ENCODE measurements at places on chromosomes 5 and 9.

GRCh38 chr9:14395317-14396082 is 81.6 kb upstream of the NFIB start:
- DNase-seq: no peak

DNA sequence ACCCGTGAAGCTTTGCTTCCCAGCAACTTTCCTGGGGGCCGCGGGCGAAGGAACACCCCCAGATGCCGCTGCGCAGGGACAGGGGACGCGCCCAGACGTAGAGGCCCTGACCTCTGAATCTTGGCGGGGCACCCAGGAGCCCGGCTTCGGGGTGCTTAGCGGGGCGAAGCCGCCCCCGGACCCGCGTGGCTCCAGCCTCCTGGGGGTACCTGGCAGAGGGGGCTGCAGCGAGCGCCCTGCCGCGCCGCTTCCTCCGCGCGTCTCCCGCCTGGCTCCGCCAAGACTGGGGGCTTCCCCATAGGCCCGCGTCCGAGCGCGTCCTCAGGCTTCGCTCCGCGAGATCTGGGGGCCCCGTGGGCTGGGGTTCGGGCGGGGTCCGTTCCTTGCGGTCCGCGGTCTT is 23.0 kb upstream of the ZNF782 start:
- no peak for DNase-seq

DNA sequence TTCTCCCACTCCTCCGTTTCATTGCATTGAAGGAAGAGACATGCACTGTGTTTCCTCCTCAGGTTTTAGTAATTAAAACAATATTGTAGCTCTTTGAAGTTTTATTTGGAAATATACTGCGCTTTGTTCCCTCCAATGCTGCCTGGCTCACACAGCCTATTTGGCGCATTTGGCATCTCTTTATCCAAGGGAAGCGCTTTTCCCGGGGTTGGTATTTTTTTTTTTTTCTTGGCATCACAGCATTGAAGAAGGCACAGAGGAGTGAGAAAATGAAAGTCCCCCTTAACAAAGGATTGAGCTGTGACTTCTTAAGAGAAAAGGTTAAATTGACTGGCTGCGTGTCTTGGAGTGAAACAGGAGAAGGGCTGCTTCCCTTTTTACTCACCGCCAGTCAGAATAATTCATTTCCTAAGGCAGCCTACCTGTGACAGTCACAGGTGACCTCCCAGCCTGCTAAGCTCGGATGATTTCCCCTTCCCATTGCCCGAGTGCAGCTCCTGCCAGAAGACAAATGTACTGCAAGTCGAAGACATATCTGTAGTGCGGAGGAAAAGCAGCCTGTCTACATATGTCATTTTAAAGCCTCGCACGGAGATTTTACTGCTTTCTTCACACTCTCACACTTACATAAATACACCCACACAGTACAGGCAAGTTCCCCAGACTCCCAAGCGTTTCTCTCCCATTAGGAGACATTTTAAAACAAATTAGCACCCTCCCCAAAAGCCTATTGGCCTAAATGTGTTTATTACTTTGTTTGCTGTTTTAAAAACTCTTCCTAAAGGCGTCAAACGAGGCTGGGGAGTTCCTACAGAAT is 665.5 kb upstream of the ZNF608 start:
- no peak for DNase-seq

GRCh38 chr5:581941-582340 is 30.2 kb upstream of the CEP72 start:
- no peak for DNase-seq

DNA sequence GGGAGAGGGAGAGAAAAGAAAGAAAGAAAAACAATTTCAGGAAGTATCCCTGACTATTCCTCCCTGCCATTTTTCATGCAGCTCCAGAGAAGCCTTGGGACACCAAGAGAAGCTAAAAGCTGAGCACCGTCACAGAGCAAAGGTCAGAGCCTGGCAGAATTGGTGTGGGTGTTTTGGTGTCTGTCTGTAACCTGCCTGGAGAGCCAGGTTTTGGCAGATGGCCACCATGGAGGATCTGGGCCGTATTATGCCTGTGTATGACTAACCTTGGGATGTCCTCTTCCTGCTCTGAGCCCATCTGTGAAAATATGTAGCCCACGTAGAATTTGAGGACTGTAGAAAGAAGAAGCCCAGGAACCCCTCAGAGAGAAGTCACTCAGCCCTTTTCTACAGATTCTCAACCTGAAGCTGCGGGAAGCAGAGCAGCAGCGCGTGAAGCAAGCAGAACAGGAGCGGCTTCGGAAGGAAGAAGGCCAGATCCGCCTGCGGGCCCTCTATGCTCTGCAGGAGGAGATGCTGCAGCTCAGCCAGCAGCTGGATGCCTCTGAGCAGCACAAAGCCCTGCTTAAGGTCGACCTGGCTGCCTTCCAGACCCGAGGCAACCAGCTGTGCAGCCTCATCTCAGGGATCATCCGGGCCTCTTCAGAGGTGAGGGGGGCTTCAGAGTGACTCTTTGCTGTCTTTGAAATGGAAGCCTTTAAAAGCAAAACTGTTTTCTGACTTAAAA is 18.8 kb downstream of the GLE1 start:
- DNase-seq: no peak

GRCh38 chr5:176774216-176775171 is 35.9 kb upstream of the UNC5A start:
- no peak for DNase-seq

DNA sequence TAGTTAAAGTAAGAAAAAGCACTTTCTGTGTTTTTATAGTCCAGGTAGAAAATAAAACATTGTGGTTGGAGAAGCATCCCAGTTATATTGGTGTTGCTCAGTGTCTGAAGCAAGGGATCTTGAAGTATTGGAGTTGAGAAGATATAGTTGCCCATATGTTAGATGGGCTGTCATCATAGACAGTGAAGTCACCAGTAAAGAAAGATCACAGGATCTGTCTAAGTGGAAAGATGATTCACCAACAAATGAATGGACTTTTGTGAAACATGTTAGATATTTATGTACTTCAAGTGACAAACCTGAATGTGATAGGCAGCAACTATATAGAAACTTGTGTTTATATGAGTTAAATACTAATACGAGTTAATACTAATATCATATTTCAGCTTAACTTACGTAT is 11.7 kb downstream of the OGN start:
- no peak for DNase-seq

DNA sequence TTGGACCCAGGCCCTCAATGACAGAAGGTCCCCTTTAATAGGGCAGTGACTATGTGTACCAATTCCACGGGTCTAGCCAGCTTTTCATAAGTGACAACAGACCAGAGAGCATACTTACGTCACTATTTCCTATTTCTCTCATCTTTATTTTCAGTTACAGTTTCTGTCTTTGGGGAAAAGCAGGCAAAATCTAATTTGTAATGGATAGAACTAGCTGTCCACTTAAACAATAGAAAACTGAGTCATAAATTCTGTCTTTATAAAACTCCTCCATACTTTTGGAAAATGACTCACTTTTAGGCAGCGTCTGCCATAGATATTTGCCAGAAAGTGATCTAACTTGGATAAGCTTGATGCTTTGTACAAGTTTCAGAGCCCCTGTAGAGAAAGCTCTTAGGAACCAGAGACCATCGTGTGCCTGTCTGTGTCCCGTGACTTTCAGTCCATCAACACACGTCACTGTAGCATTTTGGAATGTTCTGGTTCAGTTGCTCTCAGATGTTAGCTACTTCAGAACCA is 101.9 kb downstream of the F2RL2 start:
- no peak for DNase-seq

DNA sequence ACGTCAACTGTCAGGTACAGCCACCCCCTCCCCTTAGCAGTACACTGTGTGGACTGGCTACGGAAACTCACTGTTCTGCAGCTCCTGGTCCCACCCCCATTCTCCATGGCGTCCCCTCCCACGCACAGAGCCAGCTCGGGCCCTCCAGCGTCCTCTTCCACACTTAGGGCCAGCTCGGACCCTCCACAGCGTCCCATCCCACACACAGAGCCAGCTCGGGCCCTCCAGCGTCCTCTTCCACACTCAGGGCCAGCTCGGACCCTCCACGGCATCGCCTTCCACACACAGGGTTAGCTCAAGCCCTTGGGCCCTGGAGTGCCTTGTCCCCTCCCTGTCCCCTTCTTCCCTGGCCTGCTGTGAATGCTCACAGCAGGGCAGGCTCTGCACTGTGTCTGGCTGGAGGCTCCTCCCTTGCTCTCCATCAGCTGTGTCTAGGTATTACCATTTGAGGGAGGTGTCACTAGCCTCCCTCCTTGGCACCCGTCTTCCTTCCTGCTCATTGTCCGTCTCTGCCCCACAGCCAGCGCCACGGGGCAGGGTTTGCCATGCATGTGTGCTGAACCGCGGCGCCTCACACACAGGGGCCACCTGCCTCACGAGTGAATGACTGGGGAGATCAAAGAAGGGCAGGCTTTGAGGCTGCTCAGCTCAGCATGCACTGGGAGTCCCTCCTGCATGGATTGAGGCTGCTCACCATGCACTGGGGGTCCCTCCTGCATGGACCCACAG is 78.5 kb upstream of the CACNA1B start:
- DNase-seq: no peak

- no peak for DNase-seq
These were observed 198.9 kb downstream of the DAB2IP start for GRCh38 chr9:121850366-121850765.

DNA sequence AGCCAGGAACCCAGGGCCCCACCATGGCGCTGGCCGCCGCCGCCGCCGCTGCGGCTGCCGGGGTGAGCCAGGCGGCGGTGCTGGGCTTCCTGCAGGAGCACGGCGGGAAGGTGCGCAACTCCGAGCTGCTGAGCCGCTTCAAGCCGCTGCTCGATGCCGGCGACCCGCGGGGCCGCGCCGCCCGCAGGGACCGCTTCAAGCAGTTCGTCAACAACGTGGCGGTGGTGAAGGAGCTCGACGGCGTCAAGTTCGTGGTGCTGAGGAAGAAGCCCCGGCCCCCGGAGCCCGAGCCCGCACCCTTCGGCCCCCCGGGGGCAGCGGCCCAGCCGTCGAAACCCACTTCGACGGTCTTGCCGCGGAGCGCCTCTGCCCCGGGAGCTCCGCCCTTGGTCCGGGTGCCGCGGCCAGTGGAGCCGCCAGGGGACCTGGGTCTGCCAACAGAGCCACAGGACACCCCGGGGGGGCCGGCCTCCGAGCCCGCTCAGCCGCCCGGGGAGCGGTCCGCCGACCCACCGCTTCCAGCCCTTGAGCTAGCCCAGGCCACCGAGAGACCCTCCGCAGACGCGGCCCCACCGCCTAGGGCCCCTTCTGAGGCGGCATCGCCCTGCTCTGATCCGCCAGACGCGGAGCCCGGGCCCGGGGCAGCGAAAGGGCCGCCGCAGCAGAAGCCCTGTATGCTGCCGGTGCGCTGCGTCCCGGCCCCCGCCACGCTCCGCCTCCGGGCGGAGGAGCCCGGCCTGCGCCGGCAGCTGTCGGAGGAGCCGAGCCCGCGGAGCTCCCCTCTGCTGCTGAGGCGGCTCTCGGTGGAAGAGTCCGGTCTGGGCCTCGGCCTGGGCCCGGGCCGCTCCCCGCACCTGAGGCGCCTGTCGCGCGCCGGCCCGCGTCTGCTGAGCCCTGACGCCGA is 749 bp downstream of the SOWAHA start:
- DNase-seq: peak; percentile 45

GRCh38 chr5:94618029-94618492 is 343 bp downstream of the KIAA0825 start:
- no peak for DNase-seq

DNA sequence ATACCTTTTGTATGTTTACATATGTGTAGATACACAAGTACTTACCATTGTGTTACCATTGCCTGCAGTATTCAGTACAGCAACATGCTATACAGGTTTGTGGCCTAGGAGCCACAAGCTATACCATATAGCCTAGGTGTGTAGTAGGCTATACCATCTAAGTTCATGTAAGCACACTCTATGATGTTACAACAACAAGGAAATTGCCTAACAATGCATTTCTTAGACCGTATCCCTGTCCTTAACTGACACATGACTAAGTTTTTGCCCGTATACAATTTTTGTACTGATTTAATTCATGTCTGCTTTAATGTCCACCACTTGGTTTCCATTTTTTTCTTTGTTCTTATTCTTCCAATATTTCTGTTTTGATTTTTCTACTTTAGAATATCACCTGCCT is 18.5 kb downstream of the TNPO1 start:
- no peak for DNase-seq

- no peak for DNase-seq
These were observed 384.9 kb downstream of the NFIB start for GRCh38 chr9:13929013-13929412.

- no peak for DNase-seq
These were observed 118.8 kb downstream of the GLIS3 start for GRCh38 chr9:4180907-4181605.

- DNase-seq: no peak
These were observed 68.2 kb upstream of the CKMT2 start for GRCh38 chr5:81164936-81165335.

DNA sequence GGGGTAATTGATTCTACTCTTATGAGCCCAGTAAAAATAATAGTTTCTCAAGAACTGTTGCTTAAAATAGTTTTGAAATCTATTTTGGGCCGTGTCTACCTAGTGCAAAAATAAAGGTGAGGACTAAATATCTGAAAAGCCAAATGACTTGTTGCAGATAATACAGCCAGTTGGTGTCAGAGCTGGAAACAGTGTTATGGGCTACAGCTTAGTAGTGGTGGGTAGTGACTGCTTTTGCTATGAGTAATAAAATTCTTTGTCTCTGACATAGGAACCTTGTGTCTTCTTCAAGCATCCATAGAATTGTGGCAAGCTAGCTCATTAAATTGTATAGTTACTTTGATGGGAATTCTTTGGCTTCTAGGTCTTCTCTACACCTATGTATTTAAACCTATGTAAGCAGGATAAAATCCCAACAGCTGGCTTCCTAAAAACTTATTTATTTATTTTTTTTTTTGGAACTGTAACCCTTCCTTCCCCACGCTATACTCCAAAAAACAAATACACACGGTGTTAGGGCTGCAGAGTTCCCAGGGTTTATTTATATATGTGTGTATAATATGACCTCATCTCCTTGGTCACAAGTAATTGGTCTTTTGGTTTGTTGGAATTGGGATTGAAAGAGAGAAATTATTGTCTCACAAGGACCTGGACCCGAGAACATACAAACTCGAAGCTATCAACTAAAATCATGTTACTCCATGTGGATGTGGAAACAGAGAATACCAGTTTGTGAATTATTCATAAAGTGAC is 138.0 kb downstream of the NUDT12 start:
- DNase-seq: no peak

DNA sequence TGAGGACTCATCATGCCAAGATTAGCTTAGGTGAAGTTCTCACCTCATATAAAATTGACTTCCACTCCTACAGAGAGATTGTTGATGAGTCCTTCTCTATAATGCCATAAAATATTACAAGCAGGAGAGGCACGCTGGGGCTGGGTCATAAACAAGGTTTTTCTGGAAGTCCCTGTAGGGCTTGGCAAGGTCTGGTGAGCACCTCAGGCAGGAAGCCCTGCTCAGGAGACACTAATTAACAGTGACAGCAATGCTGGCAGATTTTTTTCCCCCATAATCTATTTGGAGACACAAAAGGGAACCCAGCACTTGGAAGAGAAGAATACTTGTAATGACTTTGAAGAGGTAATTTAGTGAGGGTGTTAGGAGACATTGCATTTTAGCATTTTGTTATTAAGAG is 118.7 kb downstream of the DIRAS2 start:
- DNase-seq: no peak

DNA sequence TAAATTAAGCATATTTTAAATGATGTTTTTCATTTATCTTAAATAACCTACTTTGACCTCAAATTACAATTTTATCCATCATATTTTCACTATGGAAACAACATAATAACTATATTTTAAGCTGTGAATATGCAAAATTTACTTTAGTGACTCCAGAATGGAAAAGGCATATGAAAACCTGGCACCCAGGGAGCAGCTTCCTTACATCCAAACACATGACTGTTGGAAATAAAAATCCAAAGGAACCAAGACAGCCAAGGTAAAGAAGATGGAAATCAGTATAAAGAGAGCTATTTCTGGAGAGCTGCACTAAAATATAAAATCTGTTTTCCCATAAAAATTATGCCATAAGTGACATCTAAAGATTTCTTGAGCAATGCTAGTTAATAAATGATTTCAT is 140.3 kb upstream of the FTMT start:
- DNase-seq: no peak
